T-helper 9 cell (primary cell): ENCODE measurements at places on chromosomes 4 and X.

DNA sequence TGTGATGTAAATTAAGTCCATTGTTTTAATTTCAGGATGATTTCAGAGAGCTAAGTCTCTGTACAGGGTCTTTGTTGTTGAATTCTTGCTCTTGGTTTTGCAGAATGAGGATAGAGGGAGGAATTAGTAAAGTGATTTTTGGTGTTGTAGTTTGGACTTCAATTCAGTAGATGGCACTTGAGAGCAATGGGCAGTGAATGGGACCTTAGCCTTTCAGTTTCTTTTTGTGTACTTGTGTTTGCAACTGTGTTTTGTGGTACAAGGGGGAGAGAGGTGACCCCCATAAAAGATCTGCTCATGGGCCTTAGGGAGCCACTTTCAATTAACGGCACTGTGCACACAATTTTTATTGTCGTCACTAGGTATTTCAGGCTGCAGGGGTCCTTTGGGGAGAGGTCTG, 340.0 kb downstream of the DCAF12L2 start:
- no peak for DNase-seq

DNA sequence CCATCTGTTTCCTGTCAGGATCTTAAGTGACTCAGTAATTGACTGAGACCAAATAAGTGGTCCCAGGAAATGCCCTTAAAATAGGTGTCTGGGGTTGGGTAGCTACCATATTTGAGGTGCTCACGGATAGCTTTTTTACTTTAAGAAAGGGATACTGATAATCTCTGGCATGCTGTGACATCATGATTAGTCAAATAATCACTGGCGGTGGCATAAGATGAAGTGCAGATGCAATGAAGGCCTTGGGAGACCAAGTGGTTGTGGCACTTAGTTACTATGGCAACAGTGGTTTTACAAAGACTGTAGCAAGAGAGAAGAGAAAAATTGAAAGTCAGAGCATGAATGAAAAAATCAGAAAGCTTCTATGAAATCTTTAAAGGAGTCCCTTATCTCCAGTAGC, 114.5 kb upstream of the SLIT2 start:
- no peak for DNase-seq

DNA sequence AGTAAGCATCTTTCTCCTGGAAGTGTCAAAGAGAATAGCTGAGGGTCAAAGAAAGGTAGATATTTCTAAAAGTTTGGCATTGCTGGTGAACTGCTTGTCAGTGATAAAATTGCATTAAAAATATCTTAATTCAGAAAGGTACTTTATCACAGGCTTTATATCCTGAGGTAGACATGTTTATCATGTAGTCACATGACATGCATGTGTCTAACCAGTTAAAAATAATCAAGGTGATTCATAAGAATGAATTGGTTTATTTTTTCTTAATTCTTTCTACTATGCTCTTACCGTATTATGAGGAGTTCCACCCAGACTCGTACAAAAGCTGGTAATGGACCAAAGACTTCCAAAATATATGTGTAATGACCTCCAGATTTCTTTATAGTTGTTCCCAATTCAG, 6.1 kb downstream of the SLC7A11 start:
- DNase-seq, result no peak

DNA sequence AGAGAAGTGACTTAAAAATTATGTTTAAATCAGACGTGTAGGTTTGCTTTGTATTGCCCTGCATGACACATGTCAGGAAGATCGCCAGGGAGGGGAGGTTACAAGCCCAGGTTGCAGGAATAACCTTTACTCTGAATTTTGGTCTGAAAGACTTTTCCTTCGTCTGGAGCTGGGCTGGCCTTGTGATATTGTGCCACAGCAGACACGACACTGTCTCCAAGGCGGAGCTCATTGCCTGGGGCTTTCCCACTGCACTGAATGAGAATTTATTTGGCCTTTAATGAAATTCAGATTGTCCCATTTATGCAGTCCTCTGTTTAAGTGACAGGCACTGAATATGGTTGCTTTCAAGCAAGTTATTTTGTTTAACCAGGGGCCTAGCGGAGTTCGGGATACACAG, 45.1 kb downstream of the RHOH start:
- DNase-seq, result no peak

- DNase-seq, result no peak
Observed at GRCh38 chr4:82450966-82451755, 20.8 kb downstream of the ENOPH1 start.

- no peak for DNase-seq
Observed at GRCh38 chr4:124230268-124230667, 482.3 kb downstream of the ANKRD50 start.

GRCh38 chr4:37793562-37793961, 32.9 kb upstream of the PGM2 start:
- DNase-seq, result no peak

GRCh38 chr4:173443121-173443520, 44.2 kb upstream of the SCRG1 start:
- DNase-seq, result no peak

DNA sequence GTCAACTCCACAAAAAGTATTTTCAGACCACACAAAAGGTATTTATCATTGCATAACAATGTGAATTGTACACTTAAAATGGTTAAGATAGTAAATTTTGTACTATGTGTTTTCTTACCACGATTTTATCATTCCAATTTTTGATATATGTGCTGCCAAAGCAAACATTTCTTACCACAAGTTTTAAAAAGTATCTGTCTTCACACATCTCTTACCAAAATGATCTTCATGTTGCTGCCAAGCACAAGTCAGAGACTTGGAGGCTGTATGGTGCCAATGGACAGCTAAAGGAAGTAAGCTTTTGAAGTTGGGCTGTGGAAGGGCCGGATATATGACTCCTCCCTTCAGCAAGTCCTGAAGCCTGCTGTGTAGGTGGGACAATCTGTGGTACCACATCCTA, 67.9 kb downstream of the TMLHE start:
- DNase-seq, result no peak

GRCh38 chr4:100582146-100582545, 64.3 kb upstream of the EMCN start:
- DNase-seq, result no peak

- no peak for DNase-seq
Observed at GRCh38 chr4:60884587-60884986, 315.5 kb upstream of the ADGRL3 start.

GRCh38 chrX:124005228-124005627, 43.7 kb downstream of the STAG2 start:
- DNase-seq, result no peak

- DNase-seq, result no peak
Observed at GRCh38 chr4:46258431-46258830, 131.5 kb downstream of the GABRA2 start.

- no peak for DNase-seq
Observed at GRCh38 chrX:25968920-25969319, 169.2 kb upstream of the MAGEB18 start.

- DNase-seq, result no peak
Observed at GRCh38 chr4:154942176-154942575, 161.1 kb downstream of the RBM46 start.

DNA sequence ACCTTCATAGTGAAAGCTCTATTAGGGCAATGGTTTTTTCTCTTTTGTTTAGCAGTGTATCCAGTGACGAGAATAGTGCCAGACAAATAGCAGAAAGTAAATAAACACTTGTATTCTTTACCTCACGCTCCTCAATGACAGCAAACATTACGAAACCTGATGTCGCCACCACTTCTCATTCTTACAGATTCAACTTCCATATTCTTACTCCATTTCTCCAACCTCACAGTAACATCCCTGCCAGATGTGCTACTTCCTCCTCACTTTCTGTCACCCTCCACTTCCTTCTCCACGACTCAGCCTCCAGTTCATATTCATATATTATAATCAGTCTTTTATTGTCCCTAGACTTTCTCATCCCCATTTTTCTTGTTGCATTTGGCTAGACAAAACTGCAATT, 1956.2 kb upstream of the AGA start:
- no peak for DNase-seq

DNA sequence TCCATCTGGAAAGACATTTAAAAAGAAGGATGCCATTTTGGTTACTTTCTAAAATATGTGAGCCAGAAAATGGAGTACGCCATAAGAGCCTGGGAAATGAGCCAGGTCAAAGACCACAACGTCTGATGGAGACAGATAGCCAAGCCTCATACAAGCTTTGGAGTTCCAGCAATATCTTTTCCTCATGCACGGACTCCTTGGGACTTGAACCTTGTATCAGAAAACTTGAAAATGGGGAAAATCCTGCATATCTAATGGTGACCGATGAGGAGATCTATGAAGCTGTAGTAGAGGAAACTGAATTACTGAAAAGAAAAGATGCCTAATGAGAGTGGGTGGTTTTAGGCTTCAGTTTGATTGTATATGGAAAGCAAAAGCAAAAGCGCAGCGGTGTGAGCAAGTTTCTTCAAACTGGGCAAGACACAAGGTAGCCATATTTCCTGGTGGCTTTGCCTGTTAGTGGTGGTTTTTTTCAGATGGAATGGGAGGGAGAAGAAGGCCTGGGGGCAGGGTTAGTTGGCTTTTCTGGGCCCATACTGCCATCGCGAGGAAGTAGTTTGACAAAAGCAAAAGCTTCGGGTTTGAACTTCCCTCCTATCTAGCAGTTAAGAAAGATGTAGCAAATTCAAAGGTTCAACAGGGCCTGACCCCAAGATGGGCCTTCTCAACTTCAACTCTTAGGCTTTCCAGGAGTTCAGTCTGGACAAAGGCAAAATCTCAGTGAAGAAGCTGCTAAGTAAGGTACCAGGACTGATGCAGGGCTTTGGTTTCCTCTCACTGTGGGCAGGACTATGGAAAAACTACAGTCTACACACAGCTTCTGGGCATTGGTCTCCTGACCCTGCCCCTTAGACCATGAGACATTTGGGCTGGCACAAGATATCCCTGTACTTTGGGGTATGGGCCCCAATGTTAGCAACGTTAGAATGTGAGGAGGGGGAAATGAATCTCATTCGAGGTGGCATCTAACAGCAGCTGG, 210.0 kb upstream of the STK26 start:
- DNase-seq, result peak; percentile 78

DNA sequence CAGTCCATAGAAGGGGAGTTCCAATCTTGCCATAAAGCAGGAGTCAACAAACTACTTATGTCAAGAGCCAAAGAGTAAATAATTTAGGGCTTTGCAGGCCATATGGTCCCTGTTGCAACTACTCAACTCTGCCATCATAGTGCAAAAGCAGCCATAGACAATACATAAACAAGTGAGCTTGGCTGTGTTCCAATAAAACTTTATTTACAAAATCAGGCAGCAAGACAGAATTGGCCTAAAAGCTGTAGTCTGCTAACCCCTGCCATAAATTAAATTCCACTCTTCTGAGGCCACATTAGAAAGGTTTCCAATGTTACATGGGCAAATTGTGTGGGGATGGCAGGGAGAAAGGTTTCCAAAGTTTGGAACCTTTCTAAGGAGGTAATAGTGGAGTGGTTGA, 14.7 kb downstream of the TRMT2B start:
- DNase-seq, result no peak

DNA sequence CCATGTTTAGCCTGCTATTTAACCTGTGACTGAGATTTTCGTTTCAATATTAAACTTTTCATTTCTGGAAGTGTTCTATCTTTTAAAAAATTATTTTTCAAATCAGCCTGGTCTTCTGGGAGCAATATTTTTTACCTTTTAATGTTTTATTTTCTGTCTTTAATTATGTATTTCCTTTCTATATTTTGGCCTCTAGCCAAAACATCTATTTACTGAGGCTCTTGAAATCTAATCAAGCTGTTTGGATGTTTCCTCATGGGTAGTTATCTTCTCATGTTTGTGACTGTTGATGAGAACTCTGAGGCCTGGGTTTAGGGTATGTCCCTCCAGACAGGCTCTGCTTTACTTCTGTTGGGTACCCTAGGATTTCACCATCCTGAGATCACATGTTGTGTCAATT, 10.3 kb upstream of the SLC10A4 start:
- DNase-seq, result no peak

GRCh38 chr4:102253860-102254259, 91.4 kb downstream of the SLC39A8 start:
- no peak for DNase-seq

DNA sequence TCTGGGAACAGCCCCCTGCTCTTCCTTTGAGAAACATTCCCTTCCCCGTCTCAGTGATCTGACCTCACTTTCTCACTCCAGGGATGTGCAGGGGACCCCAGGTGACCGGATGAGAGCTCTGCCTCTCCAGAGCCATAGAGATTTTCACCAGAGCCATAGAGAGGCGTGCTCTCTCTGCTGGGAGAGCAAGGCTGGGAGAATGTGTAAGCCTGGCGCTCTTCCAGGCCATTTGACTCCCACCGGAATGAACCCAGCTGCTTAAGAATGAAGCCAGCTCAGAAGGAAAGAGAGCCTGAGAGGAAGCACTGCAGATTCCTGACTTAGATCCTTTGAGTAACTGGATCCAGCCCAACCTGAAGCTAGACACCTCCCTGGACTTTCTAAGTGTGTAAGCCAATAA, 106.4 kb downstream of the DHX15 start:
- DNase-seq, result no peak

- DNase-seq, result no peak
Observed at GRCh38 chr4:165635951-165636350, 237.1 kb upstream of the TLL1 start.

GRCh38 chr4:8709729-8710360, 117.3 kb downstream of the CPZ start:
- DNase-seq, result no peak

DNA sequence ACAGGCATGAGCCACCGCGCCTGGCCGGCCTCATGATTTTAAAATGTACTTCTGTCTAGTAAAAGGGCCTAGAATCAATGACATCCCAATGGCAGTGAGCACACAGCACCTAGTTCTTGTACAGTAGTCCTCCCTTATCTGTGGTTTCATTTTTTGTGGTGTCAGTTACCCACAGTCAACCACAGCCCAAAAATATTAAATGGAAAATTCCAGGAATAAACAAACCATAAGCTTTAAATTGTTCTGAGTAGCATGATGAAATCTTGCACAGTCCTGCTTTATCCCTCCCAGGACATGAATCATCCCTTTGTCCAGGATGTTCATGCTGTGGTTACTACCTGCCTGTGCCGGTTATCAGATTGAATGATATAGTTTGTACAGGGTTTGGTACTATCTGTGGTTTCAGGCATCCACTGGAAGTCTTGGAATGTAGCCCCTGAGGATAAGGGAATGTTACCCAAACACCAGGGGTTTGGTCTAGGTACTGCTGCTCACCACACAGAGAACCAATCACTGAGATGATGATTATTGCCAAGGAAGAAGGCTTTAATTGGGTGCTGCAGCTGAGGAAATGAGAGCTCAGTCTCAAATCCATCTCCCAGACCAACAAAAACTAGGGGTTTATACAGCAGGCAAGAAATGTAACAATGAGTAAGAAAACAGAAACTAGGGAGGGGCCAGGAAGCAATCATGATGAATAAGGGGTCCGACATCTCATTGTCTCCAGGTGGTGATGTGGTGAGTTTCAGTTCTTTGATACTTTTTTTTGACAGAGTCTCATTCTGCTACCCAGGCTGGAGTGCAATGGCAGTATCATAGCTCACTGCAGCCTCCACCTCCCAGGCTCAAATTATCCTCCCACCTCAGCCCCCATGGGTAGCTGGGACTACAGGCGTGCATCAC, 16.2 kb upstream of the FHL1 start:
- no peak for DNase-seq

- DNase-seq, result no peak
Observed at GRCh38 chr4:128855621-128856020, 46.1 kb downstream of the JADE1 start.
